ENCODE measurements at places on chromosomes 7 and 10. TPM values are rescaled to one million over a fixed set of nuclear protein-coding genes. Genes with fewer than 3 reads are reported as not detected.

GRCh38 chr10:99993701-99994689 lies 15.8 kb downstream of the DNMBP start:
- H3K4me1 ChIP-seq, result peaks cover 35% of the 10 kb centered on the region
- DNase-seq, result peak; percentile 85
- H3K4me3 ChIP-seq, result peak overlapping the region; percentile 15

GRCh38 chr7:28767356-28767755 lies 190.8 kb downstream of the TRIL start:
- H3K4me3 ChIP-seq, result no peak overlapping the region
- H3K27ac ChIP-seq, result peak overlapping the region; percentile 73
- no peaks in the 10 kb centered on the region for H3K36me3 ChIP-seq
- H3K27me3 ChIP-seq, result no peaks in the 10 kb centered on the region
- peaks cover 34% of the 10 kb centered on the region for H3K4me1 ChIP-seq

GRCh38 chr10:103067484-103067883 lies 125.6 kb downstream of the NT5C2 start:
- no peak overlapping the region for H3K4me3 ChIP-seq
- no peaks in the 10 kb centered on the region for H3K4me1 ChIP-seq
- no peak overlapping the region for H3K27ac ChIP-seq
- no peaks in the 10 kb centered on the region for H3K27me3 ChIP-seq
- no peak for DNase-seq

DNA sequence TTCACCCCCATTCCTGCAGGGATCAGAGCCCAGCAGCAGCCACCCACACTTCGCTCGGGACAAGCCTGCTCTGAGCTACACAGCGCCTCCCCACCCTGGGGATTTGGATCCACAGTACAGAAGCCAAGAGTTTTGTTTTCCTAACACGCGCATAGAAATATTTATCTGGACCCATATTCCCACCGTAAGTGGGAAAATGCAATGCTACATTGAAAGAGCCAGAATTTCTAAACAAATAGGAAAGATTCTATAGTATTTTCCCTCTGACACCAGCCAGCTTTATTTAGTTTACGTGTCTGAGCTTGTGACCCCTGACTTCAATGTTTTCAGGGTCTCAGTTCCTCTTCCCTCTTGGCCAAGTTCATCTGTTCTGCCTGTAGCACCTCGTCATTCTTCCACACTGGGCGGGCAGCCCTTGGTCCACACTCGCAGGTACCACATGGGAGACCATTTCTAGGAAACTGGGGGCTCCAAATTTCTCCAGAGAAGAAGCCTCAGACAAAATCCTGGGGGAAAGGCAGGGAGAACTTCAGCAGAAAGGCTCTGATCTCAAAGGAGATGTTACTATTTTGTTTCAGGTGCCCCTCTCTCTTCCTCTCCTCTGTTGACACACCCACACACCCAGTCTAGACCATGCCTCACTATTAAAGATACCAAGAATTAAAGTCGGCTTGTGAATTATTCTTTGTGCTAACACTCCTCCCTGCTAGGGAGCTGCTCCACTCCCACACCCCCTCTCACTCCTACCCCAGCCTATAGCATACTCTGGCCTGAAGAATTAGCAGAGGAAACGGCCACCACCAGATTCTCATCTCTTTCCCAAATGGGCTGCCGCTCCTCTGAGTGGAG lies 116.0 kb upstream of the PCGF5 start:
- peaks cover 40% of the 10 kb centered on the region for H3K27me3 ChIP-seq
- no peaks in the 10 kb centered on the region for H3K4me1 ChIP-seq
- H3K4me3 ChIP-seq, result no peak overlapping the region
- no peaks in the 10 kb centered on the region for H3K36me3 ChIP-seq
- H3K27ac ChIP-seq, result no peak overlapping the region

DNA sequence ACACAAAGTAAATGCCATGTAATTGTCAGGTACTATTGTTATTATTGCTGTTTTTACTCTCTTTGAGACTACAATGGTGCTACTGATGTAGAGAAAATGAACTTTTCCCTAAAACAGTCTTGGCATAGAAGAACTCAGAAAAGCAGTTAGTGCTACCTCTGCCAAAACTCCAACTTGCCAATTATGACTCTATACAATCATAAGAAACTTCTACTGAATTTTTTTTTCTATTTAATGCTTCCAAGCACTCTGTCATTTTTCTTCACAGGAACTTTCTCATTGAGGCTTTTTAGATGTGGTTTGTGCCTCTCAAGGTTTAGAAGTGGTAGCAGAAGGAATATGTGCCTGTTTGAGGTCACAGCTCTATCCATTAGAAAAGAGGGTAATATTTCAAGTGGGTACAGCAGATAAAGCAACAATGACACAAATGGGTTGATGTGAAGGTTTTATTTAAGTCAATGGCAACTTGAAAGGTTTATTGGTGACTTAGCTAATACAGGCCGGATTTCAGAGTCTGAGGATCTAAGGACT lies 64.0 kb upstream of the FERD3L start:
- no peaks in the 10 kb centered on the region for H3K4me1 ChIP-seq
- no peak overlapping the region for H3K4me3 ChIP-seq
- DNase-seq, result no peak
- H3K27me3 ChIP-seq, result no peaks in the 10 kb centered on the region

GRCh38 chr7:69906283-69906995 lies 308.2 kb downstream of the AUTS2 start:
- H3K4me3 ChIP-seq, result no peak overlapping the region
- no peaks in the 10 kb centered on the region for H3K36me3 ChIP-seq
- peak; percentile 3 for DNase-seq
- H3K4me1 ChIP-seq, result no peaks in the 10 kb centered on the region

DNA sequence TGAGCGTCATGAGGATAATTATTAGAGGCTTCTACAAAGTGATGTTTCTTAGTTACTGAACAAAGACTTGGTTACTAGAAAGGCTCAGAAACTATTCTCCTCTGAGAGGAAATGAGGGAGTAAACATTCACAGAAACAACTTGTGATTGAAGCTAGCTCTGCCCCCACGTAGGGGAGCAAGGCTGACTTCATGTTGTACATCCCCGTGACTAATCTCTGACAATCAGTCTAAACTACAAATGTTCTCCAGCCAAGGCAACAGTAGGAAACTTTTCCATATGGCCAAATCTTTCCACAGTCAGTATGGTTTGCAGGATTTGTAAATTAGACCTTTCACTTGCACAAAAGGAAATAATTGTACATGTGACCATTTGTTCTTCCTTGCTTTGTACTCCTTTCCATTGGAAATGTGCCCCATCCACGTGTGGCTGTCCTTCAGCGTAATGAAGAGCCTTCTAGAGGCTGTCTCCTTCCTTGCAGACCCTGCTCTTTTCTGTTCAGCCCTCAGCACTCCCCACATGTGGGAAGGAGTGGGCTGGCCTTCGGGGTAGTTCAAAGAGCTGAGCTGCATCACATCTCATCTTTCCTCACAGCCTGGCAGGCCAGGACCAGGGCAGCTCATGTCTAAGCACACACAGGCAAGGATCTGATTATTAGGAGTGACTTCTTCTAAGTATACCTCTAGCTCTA lies 93.5 kb downstream of the PCGF5 start:
- no peaks in the 10 kb centered on the region for H3K27me3 ChIP-seq
- no peak overlapping the region for H3K27ac ChIP-seq
- peaks cover 12% of the 10 kb centered on the region for H3K4me1 ChIP-seq
- no peak overlapping the region for H3K4me3 ChIP-seq
- H3K36me3 ChIP-seq, result no peaks in the 10 kb centered on the region

DNA sequence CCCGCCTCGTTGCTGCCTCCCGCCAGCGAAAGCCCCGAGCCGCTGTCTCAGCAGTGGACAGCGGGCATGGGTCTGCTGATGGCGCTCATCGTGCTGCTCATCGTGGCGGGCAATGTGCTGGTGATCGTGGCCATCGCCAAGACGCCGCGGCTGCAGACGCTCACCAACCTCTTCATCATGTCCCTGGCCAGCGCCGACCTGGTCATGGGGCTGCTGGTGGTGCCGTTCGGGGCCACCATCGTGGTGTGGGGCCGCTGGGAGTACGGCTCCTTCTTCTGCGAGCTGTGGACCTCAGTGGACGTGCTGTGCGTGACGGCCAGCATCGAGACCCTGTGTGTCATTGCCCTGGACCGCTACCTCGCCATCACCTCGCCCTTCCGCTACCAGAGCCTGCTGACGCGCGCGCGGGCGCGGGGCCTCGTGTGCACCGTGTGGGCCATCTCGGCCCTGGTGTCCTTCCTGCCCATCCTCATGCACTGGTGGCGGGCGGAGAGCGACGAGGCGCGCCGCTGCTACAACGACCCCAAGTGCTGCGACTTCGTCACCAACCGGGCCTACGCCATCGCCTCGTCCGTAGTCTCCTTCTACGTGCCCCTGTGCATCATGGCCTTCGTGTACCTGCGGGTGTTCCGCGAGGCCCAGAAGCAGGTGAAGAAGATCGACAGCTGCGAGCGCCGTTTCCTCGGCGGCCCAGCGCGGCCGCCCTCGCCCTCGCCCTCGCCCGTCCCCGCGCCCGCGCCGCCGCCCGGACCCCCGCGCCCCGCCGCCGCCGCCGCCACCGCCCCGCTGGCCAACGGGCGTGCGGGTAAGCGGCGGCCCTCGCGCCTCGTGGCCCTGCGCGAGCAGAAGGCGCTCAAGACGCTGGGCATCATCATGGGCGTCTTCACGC lies 825 bp downstream of the ADRB1 start:
- H3K4me3 ChIP-seq, result no peak overlapping the region
- peaks cover 71% of the 10 kb centered on the region for H3K27me3 ChIP-seq
- no peaks in the 10 kb centered on the region for H3K36me3 ChIP-seq
- no peaks in the 10 kb centered on the region for H3K4me1 ChIP-seq
- DNase-seq, result no peak

- no peaks in the 10 kb centered on the region for H3K36me3 ChIP-seq
- no peak overlapping the region for H3K4me3 ChIP-seq
- no peaks in the 10 kb centered on the region for H3K27me3 ChIP-seq
These were observed 32.1 kb downstream of the SGCE start for GRCh38 chr7:94623820-94624219.

DNA sequence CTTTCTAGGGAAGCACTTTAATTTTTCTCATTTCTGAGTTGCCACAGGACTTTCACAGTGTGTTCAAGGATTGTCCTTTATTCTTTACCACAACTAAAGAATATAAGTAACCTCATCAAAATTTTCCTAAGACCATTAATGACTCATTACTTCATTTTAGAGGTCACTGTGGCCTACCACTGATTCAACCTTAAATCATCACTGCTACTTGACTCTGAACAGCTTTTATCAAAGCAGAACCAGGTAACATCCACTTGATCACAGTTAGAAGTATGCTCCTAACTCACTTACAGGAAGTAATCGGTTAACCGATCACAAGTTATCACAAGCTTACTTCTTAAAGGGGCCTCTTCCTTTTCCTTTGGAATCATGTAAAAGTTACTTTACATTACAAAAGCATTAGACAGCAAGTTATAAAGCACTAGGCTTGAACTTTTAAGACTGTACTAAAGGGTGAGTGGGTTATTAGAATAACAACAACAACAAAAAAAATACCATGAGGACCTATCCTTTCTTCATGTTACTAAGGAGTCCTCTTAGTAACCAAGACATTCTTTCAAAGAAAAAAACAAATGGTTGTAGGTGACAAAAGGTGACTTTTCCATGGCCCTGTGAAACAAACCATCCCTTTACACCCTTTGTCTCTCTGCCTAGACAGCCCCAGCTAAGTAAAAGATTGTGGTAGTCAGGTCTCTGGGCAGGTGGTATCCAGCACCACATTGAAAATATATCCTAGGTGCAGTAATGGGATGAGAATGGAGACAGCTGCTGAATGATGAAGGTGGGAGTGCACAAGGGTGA lies 40.0 kb upstream of the PDK4 start:
- H3K27me3 ChIP-seq, result no peaks in the 10 kb centered on the region
- no peak overlapping the region for H3K4me3 ChIP-seq

DNA sequence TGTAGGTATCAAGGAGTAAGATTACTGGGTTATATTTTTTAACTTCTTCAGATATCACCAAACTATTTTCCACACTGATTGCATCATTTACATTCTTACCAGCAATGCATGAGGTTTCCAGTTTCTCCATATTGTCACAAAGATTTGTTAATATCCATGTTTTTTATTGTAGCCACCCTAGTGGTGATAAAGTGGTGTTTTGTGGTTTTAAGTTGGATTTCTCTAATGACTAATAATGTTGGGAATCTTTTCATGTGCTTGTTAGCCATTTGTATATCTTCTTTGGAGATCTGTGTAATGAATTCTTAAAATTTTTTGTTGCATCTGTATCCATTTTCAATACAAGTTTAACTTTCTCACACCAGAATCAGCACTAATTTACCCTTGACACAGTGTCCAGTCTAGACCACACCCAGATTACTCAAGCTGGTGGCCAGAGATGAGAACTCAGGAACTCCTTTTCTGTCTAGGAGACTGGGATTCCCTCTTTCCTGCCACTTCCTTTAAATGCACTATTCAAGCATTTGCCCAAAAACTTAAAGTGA lies 67.0 kb upstream of the PLXDC2 start:
- peak; percentile 80 for DNase-seq
- H3K27ac ChIP-seq, result peak overlapping the region; percentile 23
- no peaks in the 10 kb centered on the region for H3K36me3 ChIP-seq
- peaks cover 7% of the 10 kb centered on the region for H3K4me1 ChIP-seq
- H3K27me3 ChIP-seq, result no peaks in the 10 kb centered on the region

DNA sequence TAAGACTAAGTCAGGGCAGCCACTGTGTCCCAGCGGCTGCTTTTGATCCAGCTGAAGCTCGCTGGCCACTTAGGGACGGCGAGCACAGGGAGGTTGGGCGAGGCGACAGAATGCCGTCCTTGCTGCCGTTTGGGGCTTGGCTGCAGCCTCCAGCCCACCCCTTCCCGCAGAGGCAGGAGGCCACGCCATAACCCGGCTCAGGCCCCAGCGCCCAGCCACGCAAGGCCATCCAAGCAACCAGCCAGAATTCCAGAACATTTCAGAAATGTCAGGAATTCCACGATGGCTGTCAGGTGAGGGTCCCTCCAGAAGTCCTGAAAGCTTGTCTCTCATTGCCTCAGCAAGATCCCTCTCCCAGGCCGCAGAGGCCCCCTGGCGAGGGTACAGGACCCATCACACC lies 479.1 kb upstream of the FOXK1 start:
- no peaks in the 10 kb centered on the region for H3K36me3 ChIP-seq
- no peak overlapping the region for H3K27ac ChIP-seq

DNA sequence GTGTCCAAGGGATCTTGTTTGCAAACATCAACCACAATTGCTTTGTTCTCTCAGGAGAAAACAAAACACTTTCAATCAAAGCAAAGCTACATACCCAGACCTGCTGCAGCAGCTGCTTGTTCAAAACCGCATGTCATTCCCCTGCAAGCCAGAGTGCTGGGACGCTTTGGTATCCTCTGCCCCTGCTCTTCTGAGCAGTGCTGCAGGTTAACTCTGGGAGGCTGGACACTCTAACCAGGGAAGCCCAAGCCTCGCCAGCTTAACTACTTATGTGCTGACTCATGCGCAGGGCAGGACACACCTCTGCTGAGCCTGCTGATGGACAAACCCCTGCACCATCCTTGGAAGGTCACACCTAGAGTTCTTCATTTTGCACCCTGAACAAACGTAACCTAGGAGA lies 28.2 kb upstream of the ASAH2 start:
- DNase-seq, result no peak
- H3K36me3 ChIP-seq, result no peaks in the 10 kb centered on the region
- H3K27ac ChIP-seq, result no peak overlapping the region
- peaks cover 25% of the 10 kb centered on the region for H3K27me3 ChIP-seq

The MIOS gene
- 47.8 TPM for total RNA-seq

The TRIL gene
- 0.32 TPM for total RNA-seq

The DENND2A gene
- total RNA-seq, result 2.4 TPM

The SP8 gene
- not detected for total RNA-seq

All from GM23248 (cell line).